LoVo (cell line): ENCODE measurements at places on chromosomes 13 and 19.

- DNase-seq = no peak
Measured at GRCh38 chr13:39347926-39348901, 254.8 kb downstream of the LHFPL6 start.

- no peak for DNase-seq
Measured at GRCh38 chr13:112623051-112623711, 35.2 kb upstream of the TUBGCP3 start.

DNA sequence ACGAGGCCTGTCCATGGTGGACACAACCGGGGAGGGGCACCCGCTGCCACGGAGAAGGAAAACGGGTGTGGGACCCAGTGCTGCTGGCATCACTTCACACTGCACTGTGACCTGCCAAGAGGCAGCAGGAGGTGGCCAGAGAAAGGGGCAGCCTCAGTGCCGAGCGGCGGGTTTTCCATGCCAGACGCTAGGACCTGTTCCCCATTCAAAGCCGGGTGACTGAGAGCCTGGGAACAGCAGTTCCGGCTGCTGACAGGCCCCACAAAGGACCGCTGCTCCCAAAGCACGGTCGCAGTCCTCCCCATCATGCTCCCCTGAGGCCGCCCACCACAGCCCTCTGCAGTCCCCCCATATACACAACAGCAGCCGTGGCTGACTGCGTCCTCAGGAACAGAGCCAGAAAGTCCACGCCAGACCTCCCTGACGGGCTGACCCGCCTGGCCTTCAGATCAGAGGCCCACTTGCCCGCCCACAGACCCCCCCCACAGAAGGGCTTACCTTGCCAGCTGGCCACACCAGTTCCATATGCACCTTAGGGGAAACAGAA, 5.4 kb downstream of the AKAP8 start:
- no peak for DNase-seq

- DNase-seq = no peak
Measured at GRCh38 chr13:50379584-50379983, 364.3 kb downstream of the KCNRG start.

- DNase-seq = no peak
Measured at GRCh38 chr19:2970201-2970835, 7.0 kb upstream of the TLE6 start.
